Stimulated activated CD8-positive, alpha-beta memory T cell treated with anti-CD3 and anti-CD28 coated beads, Interleukin-7, amount 100 ng/mL, for 1 hour (primary cell): ENCODE measurements at places on chromosomes 16 and 17.
A peak's percentile ranks its signal among the peaks of the same experiment; 100 is the strongest.

GRCh38 chr17:79276821-79277220, 202.2 kb downstream of the ENGASE start:
- DNase-seq: no peak

DNA sequence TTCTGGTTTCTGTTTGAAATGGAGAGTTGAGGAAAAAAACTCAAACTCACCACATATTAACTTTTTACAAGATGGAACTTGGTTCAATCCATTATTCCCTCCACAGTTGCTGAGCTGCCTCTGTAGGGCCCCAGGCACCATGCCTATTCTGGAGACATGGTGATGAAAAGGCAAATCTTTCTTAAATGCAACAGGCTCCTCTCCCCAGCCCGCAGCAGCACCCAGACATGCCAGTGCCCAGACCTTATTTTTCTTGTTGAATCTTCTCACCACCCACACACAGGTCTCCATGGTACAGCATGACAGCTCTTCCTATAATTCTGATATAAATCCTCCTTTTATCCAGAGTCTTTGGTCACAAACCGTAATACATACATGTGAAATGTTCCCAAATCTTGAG, 7.6 kb downstream of the CYTH1 start:
- no peak for DNase-seq

- no peak for DNase-seq
Observed at GRCh38 chr16:54630284-54630967, 300.2 kb upstream of the IRX5 start.

DNA sequence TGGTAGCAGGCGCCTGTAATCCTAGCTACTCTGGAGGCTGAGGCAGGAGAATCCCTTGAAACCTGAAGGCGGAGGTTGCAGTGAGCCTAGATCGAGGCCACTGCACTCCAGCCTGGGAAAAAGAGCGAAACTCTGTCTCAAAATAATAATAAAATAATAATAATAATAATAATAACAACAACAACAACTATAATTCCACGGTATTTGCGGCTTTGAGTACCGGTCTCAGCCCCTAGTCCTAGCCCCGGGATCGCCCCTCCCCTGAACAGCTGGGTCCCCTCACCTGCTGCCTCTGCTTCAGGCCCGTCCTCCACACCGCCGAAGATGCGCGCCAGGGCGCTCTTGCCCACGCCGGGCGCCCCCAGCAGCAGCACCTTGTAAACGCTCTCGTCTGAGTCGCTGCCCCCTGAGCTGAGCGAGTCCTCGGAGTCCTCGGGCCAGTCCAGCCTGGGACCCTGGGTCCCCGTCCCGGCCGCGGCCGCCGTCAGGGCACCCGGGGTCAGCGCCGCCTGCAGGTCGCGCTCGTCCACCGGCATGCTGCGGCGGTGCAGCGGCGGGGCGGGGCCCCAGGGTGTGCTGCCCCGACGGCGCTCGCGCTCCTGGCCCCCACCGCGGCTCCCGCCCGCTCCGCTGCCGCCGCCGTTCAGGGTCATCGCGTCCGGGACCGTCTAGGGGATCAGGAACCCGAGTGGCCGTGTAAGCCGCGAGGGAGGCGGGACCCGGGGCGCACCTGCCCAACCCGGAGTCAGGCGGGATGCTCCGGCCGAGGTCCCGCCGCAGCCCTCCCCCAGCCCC, 611 bp downstream of the RRAD start:
- DNase-seq: no peak

- no peak for DNase-seq
Observed at GRCh38 chr17:44794851-44795413, 35.2 kb downstream of the GJC1 start.

- DNase-seq: peak; percentile 86
Observed at GRCh38 chr17:35242805-35243560, at the start of gene SLFN5. TSS of gene SLFN5 (plus strand) at chr17:35243072. CDS start at chr17:35258691, 15,619 bp downstream.

- DNase-seq: no peak
Observed at GRCh38 chr17:49583889-49584288, 8.2 kb downstream of the NXPH3 start.

DNA sequence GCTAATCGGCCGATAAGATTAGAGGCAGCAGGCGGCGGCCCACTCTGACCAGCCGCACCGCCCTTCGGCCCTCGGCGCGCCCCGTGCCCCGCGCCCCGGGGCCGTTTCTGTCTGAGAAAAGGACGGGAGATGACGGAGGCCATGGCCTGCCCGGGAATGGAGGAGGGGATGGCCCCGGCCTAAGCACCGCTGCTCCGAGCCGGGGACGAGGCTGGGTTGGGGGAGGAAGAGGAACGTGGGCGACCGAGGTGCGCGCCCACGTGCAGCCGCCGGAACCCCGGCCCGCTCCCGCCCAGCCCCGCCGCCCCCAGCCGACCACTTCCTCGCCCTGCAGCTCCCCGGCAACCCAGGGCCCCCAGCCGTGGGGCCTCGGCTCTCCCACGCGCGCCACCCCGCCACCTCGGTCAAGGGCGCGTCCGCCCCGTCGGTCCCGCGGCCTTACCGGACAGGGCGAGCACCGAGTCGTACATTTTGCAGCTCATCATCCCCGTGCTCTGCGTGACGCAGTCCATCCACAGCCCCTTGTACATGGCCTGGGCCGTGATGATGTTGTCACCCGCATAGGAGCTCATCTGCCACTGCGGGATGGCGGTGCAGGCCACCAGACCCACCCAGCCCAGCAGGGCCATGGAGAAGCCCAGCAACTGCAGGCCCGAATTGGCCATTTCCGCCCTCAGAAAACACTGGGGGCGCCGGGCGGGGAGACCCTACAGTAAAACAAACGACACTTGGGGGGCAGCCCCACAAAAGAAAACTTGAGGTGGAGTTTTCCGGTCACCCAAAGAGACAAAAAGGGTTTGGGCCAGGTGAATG, 693 bp downstream of the CLDN7 start:
- DNase-seq: no peak

DNA sequence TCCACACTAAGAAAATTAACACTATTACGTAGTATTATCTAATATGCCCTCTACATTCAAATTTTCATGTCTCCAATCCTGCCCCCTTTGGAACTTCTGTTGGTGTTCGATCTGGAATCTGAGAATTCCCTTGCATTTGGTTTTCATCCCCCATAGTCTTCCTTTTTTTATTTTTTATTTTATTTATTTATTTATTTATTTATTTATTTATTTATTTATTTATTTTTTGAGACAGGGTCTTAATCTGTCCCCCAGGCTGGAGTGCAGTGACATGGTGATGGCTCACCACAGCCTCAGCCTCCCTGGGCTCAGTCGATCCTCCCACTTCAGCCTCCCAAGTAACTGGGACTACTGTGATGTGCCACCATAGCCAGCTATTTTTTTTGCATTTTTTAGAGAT, 589.3 kb downstream of the MAF start:
- DNase-seq: no peak

- DNase-seq: no peak
Observed at GRCh38 chr16:68416057-68417046, 32.0 kb downstream of the SMPD3 start.

- no peak for DNase-seq
Observed at GRCh38 chr16:20225228-20225733, 102.0 kb downstream of the GP2 start.

GRCh38 chr17:74870512-74870911, 2.3 kb downstream of the FDXR start:
- DNase-seq: no peak

DNA sequence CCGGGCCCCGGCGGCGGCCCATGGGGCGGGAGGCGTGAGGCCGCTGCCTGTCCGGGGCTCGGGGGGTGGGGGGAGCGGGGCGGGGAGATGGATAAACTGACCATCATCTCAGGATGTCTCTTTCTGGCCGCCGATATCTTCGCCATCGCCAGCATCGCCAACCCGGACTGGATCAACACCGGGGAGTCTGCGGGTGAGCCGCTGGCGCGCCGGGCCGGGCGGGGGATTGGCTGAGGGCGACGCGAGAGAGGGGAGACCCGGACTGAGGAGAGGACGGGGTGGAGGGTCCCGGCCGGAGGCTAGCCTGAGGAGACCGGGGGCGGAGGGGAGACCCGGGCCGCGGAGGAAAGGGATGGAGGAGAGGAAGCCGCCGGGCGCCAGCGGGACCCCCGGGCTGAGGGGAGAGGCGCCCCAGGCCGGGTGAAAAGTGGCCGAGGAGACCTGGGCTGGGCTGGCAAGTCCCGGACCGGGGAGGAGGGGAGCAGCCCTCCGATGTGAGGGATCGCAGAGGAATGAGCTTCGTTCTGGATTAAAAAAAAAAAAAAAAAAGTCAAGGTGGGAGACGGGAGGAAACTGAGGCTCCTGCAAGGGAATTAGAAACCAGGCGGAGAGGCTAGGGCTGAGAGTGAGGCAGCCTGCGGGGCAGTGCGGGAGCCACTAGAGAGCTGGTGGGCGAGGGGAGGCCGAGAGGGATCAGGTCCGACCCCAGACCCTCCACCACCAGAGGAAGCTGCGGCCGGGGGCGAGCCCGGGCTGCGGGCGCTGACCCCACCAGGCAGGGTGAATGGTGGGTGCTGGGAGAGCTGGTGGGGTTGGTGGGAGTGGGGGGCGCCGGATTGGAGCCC, 526 bp downstream of the MOSMO start:
- DNase-seq: no peak

- no peak for DNase-seq
Observed at GRCh38 chr17:28689011-28689410, 22.7 kb downstream of the PROCA1 start.

DNA sequence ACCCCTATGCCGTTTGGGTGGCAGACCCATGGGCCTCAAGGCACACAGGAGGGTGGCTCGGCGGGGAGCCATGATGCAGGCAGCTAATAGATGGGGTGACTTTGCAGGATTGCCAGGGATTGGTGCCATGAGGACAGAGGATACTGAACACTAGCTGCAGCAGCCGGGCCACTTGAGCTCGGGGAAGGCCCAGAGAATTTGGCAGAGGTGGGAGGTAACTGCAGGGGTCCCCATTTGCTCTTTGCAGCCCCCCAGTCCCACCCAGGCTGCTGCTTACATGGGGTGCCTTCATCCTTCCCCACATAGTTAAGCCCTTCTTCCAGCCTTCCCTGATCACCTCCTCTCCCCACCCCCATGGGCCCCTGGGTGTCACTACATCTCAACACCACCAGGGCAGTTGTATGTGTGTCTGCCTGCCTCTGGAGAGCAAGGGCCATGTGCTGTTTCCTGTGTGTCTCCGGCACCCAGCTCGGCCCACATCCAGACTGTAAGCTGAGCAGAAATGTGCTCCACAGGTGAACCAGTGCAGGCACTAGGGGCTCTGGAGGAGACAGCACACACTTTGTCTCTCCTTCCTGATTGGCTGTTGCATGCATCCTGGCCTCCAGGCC, 52.0 kb downstream of the SREBF1 start:
- no peak for DNase-seq

DNA sequence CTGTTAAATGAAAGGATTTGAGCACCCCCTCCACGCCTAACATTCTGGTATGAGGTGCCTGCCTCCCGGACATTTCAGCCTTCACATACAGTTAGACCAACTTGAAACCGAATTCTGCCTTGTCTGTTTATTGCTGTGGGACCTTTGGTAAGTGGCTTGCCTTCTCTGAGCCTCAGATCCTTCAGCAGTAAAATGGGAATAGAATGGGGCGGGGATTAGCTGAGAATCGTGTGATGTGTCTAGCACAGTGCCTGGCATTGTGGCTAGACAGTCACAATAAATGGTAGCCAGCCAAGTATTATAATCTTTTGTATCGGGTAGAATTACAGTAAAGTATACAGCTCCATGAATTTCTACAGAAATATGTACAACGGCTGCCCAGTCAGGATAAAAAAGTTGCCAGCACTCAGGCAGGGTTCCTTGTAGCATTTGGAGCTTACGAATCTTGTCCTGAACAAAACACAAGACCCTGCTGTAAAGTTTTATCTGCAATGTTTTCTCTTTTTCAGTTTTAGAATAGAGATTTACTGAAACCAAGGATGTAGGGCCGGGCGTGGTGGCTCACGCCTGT, 786 bp downstream of the TMC7 start:
- DNase-seq: no peak

- DNase-seq: no peak
Observed at GRCh38 chr17:81976332-81977210, 858 bp upstream of the ASPSCR1 start.

GRCh38 chr16:51898872-51899271, 648.1 kb downstream of the TOX3 start:
- no peak for DNase-seq

- DNase-seq: peak; percentile 95
Observed at GRCh38 chr17:63848834-63849689, 6.6 kb upstream of the SMARCD2 start.

DNA sequence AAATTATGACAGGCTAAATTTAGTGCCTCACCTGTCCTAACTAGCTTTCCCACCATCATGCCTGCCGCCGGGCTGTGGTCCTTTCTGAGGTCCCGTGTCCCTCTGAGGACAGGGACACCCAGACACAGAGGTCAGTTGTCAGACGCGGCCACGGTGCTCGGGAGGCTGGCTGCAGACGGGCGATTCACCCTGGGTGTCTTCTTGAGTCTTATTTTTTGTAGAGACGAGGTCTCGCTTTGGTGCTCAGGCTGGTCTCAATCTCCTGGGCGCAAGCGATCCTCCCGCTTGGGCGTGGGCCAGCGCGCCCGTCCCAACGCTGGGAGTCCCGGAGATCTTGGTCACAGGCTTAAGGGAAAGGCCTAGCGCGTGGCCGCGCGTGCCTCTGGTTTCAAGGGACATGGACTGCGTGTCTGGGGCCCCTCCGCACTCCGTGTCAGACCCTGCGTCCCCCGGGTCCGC, 797 bp upstream of the RAB11FIP3 start:
- no peak for DNase-seq

GRCh38 chr16:21603928-21604327, 4.6 kb downstream of the METTL9 start:
- no peak for DNase-seq

DNA sequence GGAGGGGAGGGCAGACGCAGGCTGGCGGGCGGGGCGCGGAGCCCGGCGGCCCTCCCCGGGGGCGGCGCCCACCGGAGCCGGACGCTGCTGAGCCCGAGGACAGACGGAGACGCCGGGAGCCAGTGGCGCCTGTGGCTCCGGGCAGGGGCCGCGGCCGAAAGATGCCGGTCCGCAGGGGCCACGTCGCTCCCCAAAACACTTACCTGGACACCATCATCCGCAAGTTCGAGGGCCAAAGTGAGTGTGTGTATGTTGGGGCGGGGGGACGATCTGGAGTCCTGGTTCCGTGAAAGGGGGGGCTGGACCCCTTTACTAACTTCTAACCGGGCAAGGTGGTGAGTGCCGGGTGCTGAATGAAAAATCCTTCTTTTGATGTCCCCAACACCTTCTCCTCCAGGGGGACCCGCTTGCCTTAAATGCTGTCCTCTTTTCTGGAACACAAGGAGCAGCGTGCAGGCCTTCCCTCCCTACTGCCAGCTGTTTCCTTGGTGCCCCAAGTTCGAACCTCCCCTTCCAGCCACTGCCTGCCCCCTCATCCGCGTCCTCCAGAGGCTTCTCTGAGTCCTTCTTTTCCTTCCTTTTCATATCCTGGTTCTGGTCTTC, at the start of gene KCNH6:
Gene KCNH6, plus strand, starts transcription at position 106 of the 603 bp plus-strand sequence. Its CDS starts 56 bp downstream, at position 162.
- DNase-seq: no peak
